Thoracic aorta (tissue), 2 donors: ENCODE measurements at places on chromosomes 3 and 15.
A peak's percentile ranks its signal among the peaks of the same experiment; 100 is the strongest.

- no peak overlapping the region for H3K27ac ChIP-seq
- H3K27me3 ChIP-seq, result no peaks in the 10 kb centered on the region
- no peak overlapping the region for H3K4me3 ChIP-seq
- peaks cover 31% of the 10 kb centered on the region for H3K4me1 ChIP-seq
- no peak for DNase-seq
These were observed 47.6 kb downstream of the CTDSPL start for GRCh38 chr3:37909067-37909911.

DNA sequence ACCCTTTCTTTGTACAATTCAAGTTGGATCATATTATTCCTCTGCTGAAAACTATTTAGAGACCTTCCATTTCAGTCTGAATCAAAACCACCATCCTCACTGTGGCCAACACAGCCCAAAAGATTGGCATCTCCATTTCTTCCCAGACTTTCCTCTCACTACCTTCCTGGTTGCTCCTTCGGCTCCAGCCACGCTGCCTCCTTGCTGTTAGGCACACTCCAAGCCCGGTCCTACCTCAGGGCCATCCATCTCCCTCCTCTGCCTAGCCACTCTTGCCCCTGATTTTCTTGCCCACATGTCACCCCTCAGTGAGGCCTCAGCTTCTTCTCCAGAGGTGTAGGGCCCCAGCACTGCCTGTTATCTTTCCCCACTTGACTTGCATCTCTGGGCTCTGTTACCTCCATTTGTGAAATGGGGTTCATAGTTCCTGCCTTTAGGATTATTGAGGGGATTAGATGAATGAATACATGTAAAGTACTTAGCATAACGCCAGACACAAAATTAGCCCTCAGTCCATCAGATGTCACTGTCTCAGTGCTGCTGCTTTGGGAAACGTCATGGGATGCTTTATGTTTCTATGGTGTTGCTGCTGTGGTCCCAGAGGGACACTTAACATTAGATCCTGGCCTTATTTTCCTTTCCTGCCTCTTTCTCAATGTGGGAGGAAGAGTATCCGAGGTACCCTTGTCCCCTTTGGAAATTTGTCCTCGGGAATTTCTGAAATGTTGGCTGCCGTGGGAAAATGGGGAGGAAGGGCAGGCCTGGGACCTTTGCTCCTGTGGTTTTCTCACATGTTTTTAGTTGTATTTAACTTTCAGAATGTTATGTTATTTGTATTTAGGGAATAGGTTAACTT, 31.3 kb downstream of the SNRK start:
- no peak for DNase-seq
- H3K4me1 ChIP-seq, result peaks cover 5% of the 10 kb centered on the region
- no peaks in the 10 kb centered on the region for H3K36me3 ChIP-seq
- no peak overlapping the region for H3K4me3 ChIP-seq

GRCh38 chr3:23387286-23387918, 184.3 kb downstream of the UBE2E2 start:
- no peak overlapping the region for H3K27ac ChIP-seq
- H3K4me3 ChIP-seq, result no peak overlapping the region
- peaks cover 10% of the 10 kb centered on the region for H3K4me1 ChIP-seq
- no peak for DNase-seq
- H3K27me3 ChIP-seq, result no peaks in the 10 kb centered on the region

DNA sequence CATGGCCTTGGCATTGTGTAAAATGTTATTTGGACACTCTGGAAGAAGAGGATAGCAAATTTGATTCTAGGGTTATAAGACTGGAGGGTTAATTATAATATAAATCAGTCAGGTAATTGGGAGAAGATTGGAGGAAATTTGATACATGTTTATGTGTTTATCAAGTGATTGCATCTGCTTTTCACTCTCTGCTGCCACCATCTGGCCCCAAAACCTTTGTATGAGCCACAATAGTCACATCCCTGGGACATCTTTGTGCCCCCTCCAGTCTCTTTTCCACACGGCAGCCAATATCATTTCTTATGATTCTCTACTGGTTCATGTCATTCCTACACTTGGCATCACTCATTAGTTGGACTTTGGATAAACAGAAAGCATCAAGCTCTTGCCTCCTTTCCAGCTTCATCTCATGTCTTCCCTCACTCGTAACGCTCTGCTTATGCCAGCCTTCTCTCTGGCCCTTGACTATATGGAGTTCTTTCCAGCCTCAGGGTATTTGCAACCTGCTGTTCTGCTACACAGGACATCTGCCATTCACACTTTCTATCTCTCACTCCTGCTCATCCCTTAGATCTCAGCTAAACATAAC, 602.3 kb upstream of the SUCLG2 start:
- DNase-seq, result no peak
- no peaks in the 10 kb centered on the region for H3K4me1 ChIP-seq
- H3K36me3 ChIP-seq, result no peaks in the 10 kb centered on the region

- H3K27me3 ChIP-seq, result no peaks in the 10 kb centered on the region
- H3K36me3 ChIP-seq, result no peaks in the 10 kb centered on the region
- DNase-seq, result no peak
- H3K4me1 ChIP-seq, result no peaks in the 10 kb centered on the region
- no peak overlapping the region for H3K27ac ChIP-seq
These were observed 43.4 kb downstream of the NSUN3 start for GRCh38 chr3:94106268-94106667.

- H3K4me1 ChIP-seq, result peaks cover 8% of the 10 kb centered on the region
- H3K4me3 ChIP-seq, result no peak overlapping the region
- no peaks in the 10 kb centered on the region for H3K36me3 ChIP-seq
- DNase-seq, result no peak
- no peak overlapping the region for H3K27ac ChIP-seq
These were observed 32.4 kb upstream of the PLSCR2 start for GRCh38 chr3:146501752-146502151.

GRCh38 chr3:79369306-79369705, 398.5 kb downstream of the ROBO1 start:
- no peaks in the 10 kb centered on the region for H3K27me3 ChIP-seq
- no peak overlapping the region for H3K4me3 ChIP-seq
- DNase-seq, result no peak

DNA sequence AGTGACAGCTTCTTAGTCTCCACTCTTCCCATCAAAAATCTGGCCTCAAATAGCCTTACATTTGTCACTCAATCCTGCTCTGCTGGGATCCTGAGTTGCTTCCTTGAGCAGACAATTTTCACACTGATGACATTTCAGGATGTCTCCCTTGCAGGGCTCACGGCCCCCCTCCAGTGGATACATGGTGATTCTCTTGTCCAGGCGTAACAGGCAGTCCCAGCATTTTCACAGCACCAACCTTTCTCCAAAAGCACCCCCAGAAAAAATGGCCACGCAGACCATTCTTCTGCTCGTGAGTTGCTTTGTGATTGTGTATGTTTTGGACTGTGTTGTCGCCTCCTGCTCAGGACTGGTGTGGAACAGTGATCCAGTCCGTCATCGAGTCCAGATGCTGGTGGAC, 47.4 kb upstream of the WNT7A start:
- no peaks in the 10 kb centered on the region for H3K36me3 ChIP-seq
- no peak overlapping the region for H3K4me3 ChIP-seq
- no peak for DNase-seq
- no peaks in the 10 kb centered on the region for H3K27me3 ChIP-seq
- H3K27ac ChIP-seq, result no peak overlapping the region
- no peaks in the 10 kb centered on the region for H3K4me1 ChIP-seq

DNA sequence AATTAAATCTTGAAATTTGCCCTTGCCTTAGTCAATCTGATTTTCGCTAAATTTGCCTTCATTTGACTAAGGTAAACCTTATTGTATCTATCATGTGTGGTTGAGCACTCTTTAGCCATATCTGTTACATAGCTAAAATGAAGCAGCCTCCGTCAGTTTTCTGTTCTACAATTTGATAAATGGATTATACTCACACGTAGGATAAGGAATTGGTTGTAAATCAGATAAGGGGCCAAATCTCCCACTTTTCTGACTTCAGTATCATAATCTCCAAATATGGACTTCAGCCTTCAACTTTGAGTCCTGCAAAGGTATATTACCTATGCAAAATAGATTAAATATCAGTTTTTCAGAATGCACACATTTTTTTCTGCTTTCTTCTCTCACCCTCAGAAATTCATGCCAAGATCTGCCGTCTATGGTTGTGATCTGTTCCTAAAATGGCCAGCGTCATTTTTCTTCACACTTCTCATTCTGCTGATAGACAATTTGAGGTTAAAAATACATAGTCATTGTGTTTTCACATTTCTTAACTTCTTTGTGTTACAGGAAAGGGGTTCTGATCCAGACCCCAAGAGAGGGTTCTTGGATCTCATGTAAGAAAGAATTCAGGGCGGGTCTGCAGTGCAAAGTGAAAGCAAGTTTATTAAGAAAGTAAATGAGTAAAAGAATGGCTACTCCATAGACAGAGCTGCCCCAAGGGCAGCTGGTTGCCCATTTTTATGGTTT, 36.9 kb downstream of the RAB8B start:
- no peaks in the 10 kb centered on the region for H3K27me3 ChIP-seq
- peak overlapping the region; percentile 3 for H3K4me3 ChIP-seq
- no peak overlapping the region for H3K27ac ChIP-seq

DNA sequence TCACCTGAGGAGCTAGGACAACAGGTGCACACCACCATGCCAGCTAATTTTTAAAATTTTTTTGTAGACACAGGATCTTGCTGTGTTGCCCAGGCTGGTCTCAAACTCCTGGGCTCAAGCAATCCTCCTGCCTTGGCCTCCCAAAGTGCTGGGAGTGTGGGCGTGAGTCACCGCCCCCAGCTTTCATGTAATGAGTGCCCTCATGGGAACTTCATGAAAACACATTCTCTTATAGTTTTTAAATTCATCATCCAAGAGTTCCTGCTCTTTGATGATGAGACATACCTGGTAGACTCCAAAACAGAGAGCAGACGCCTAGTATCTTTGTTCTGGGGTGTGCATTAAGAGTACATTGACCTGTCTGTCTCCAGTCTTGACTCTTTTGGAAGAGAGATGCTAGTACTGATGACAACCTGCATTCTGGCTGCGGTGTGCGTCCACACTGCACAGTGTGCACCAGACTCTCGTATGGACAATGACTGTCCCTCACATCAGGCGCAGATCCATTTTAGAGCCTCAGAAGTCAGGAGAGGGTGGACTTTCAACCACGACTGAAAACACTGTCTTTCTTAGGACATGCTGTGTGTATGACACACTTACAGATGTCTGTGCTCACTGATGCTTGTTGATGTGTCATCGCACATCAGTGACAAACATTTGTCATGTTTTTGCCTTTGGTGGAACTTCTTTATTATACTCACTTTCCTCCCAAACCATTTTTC, 2.0 kb downstream of the NRROS start:
- no peaks in the 10 kb centered on the region for H3K36me3 ChIP-seq
- no peak overlapping the region for H3K27ac ChIP-seq
- DNase-seq, result no peak
- H3K27me3 ChIP-seq, result no peaks in the 10 kb centered on the region

GRCh38 chr3:853489-853888, 239.3 kb upstream of the CNTN6 start:
- no peak overlapping the region for H3K4me3 ChIP-seq
- no peaks in the 10 kb centered on the region for H3K4me1 ChIP-seq
- no peak for DNase-seq
- no peaks in the 10 kb centered on the region for H3K36me3 ChIP-seq
- H3K27me3 ChIP-seq, result no peaks in the 10 kb centered on the region
- no peak overlapping the region for H3K27ac ChIP-seq

GRCh38 chr3:154864947-154865346, 215.2 kb upstream of the MME start:
- H3K27ac ChIP-seq, result no peak overlapping the region
- H3K4me1 ChIP-seq, result no peaks in the 10 kb centered on the region
- H3K4me3 ChIP-seq, result no peak overlapping the region
- no peaks in the 10 kb centered on the region for H3K27me3 ChIP-seq

GRCh38 chr3:27076815-27077630, 292.2 kb downstream of the NEK10 start:
- no peaks in the 10 kb centered on the region for H3K27me3 ChIP-seq
- no peaks in the 10 kb centered on the region for H3K36me3 ChIP-seq
- H3K4me3 ChIP-seq, result no peak overlapping the region
- DNase-seq, result no peak

DNA sequence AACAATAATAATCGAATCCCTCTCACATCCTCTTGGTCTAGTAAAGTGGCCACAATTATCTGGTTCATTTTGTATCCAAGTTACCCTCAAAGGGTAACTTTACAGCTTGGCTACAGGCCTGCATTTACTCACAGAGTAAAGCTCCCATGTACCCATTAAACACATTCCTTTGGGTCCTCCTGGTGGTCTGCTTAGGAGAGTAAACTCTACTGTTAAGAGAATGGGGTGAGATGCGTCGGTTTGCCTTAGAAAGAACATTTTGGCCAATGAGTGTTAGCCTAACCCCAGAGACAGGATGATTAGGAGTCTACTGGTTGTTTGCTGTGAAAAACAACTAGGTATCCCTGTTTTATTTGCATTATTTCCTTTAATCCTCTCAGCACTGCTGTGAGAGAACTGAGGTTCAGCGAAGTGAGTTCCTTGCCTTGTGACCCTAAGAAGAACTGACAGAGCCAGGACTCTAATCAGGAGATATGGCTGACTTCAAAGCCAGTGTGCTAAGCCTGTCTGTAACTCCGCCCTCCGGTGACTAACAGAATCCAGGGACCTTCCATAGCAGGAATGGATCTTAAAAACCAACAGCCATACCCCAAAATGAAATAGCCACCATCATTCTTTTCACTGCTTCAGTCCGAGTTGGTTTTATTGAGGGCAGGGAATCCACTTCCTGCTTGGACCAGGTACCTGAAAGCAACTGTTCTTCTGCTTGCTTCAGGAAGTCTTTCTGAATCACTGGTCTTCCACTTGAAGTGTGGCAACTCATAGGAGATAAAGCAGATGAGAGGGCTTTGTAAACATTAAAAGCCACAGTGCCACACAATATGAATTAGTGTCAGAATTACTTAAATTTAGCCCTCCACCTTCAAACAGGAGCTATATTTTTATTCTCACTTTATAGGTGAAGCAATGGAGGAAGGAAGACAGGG, 317.3 kb upstream of the WNT5A start:
- no peak for DNase-seq
- H3K4me3 ChIP-seq, result no peak overlapping the region
- H3K27me3 ChIP-seq, result no peaks in the 10 kb centered on the region

DNA sequence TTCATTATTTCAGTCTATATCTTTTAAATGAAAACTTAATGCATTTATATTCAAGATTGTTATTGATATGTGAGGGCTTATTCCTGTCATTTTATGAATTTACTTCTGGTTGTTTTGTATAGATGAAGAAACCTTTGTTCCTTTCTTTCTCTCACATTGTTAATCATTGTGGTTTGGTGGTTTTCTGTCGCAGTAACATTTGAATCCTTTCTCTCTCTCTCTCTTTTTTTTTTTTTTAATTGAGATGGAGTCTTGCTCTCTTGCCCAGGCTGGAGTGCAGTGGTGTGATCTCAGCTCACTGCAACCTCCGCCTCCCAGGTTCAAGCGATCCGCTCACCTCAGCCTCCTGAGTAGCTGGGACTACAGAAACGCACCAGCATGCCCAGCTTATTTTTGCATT, 22.1 kb downstream of the AGBL1 start:
- H3K4me1 ChIP-seq, result no peaks in the 10 kb centered on the region
- H3K36me3 ChIP-seq, result no peaks in the 10 kb centered on the region
- no peak for DNase-seq
- no peak overlapping the region for H3K4me3 ChIP-seq
- H3K27ac ChIP-seq, result no peak overlapping the region

GRCh38 chr3:99938270-99938911, 120.7 kb downstream of the CMSS1 start:
- H3K27ac ChIP-seq, result peak overlapping the region; percentile 91
- no peaks in the 10 kb centered on the region for H3K27me3 ChIP-seq
- peak overlapping the region; percentile 15 for H3K4me3 ChIP-seq
- no peaks in the 10 kb centered on the region for H3K36me3 ChIP-seq
- no peak for DNase-seq
- H3K4me1 ChIP-seq, result peaks cover 37% of the 10 kb centered on the region

GRCh38 chr3:48555231-48555948, 1.2 kb downstream of the PFKFB4 start:
- H3K27ac ChIP-seq, result no peak overlapping the region
- H3K4me1 ChIP-seq, result peaks cover 22% of the 10 kb centered on the region
- H3K27me3 ChIP-seq, result no peaks in the 10 kb centered on the region
- no peak overlapping the region for H3K4me3 ChIP-seq
- H3K36me3 ChIP-seq, result no peaks in the 10 kb centered on the region
